Stimulated activated CD4-positive, alpha-beta T cell treated with anti-CD3 and anti-CD28 coated beads, Interleukin-4, amount 100 ng/mL, for 24 hours (primary cell): ENCODE measurements at places on chromosomes 5 and 9.

- no peak for DNase-seq
Measured at GRCh38 chr9:137762414-137763061, 115.0 kb upstream of the CACNA1B start.

GRCh38 chr5:155116456-155117251 is 103.1 kb downstream of the KIF4B start:
- DNase-seq = no peak

DNA sequence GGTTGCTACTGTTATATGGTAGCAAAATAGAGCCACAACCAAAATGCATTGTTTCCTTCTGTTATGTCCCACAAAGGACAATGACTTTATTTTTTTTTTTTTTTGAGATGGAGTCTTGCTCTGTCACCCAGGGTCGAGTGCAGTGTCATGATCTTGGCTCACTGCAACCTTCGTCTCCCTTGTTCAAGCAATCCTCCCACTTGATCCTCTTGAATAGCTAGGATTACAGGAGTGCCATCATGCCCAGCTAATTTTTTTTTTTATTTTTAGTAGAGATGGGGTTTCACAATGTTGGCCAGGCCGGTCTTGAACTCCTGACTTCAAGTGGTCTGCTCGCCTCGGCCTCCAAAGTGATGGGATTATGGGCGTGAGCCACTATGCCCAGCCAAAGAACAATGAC is 527.7 kb upstream of the SGCD start:
- DNase-seq = no peak

DNA sequence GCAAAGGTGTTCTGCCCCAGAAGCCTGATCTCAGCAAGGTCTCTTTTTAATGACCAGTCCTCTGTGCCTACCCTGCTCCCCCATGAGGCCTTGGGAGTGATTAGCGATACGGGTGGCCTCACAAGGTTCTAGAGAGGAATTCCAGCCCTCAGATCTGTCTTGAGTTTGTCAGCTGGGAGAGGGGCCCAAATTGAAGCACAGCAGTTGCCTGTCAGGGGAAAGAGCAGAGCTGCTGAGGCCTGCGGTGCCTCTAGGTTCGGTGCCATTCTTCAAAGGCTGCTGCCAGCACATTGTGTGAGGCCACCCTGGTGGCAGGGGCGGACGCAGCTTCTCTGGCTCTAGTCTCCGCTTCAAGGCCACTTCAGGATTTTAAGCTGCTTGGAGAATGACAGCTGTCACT is 85.7 kb upstream of the GRIA1 start:
- no peak for DNase-seq

- DNase-seq = no peak
Measured at GRCh38 chr9:71962328-71962727, 50.9 kb downstream of the C9orf85 start.

DNA sequence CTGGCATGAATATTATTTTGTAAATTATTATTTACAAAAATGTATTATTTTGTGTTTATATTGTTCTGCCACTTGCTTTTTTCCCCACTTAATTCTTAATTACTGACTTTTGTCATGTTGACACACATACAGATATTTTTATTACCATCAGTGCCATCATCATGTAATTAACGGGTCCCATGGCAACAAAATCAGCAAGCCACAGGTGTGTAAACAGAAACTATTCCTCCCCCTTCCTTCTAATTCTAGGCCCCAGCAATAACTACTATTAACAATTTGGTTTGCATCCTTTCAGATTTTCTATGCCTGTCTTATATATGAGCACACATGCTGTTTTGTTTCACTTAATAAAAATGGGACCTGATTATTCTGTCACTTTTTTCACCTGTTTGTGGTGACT is 29.3 kb downstream of the CYFIP2 start:
- DNase-seq = no peak

- DNase-seq = no peak
Measured at GRCh38 chr5:109962882-109963603, 273.3 kb downstream of the MAN2A1 start.

DNA sequence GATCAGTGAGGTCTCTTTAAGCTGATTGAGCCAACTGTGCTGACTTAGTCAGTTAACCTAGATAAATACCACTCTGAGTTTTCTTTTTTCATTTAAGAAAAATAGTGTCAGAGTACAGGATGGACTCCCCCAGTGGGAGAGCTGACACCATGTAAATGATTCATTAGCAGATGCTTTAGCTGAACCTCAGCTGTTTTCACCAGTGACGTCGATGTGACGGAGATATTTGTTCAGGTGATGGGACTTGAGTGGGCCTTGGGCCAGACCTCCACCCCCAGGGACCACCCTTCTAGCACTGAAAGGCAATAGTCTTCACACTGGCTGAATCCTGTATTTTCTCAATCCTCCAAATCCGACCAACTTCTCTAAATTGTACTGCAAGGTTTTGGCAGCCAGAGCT is 196.1 kb downstream of the GAS1 start:
- DNase-seq = no peak

- DNase-seq = no peak
Measured at GRCh38 chr5:79301046-79301712, 65.2 kb downstream of the JMY start.

DNA sequence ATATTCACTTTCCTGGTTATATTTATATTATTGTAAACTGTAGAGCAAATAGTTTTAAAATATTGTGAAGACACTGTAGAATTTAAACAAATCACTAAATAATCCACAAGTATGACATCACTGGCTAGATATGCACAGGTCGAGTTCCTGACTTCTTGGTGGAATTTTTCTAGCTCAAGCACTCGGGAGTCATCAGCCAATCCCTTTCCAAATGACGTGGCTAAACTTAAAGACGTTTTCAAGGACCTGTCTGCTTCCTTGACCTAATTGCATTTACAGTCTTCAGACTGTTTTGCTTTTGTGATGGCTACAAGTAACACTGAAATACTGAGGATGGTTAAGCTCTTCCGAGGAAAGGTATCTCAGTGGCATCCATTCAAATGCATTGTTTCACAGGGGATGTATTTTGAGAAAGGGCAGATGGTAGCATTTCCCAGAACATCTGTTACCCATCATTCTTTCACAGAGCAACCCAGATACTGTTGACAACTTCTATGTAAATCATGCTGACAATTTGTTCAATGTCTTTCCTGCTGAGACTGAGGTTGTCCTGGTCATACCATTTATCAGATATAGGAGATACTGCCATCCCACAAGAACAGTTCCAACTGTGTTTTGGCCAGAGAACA is 262.8 kb downstream of the CDH10 start:
- no peak for DNase-seq
